ENCODE measurements at places on chromosomes 11 and 22.

- no peak for DNase-seq
These were observed 1069.6 kb downstream of the BRD1 start for GRCh38 chr22:48757985-48758561.

DNA sequence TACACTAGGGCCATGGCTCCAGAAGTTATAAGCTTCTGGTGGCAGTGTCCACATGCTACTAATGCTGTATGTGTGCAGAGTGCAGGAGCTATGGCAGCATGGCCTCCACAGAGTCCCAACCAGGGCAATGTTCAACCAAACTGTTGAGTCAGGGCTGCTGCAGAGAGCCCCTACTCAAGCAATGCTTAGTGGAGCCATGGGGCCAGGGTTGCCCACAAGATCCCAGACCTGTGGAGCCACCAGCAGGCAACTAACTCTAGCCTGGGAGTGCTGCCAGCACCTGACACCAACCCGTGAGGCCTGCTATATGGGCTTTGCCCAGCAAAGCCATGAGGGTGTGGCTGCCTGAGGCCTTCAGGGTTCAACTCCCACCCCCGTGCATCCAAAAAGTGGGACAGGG lies 655.2 kb downstream of the TBC1D22A start:
- no peak for DNase-seq

- no peak for DNase-seq
These were observed 30.8 kb downstream of the FEZ1 start for GRCh38 chr11:125465255-125465654.

DNA sequence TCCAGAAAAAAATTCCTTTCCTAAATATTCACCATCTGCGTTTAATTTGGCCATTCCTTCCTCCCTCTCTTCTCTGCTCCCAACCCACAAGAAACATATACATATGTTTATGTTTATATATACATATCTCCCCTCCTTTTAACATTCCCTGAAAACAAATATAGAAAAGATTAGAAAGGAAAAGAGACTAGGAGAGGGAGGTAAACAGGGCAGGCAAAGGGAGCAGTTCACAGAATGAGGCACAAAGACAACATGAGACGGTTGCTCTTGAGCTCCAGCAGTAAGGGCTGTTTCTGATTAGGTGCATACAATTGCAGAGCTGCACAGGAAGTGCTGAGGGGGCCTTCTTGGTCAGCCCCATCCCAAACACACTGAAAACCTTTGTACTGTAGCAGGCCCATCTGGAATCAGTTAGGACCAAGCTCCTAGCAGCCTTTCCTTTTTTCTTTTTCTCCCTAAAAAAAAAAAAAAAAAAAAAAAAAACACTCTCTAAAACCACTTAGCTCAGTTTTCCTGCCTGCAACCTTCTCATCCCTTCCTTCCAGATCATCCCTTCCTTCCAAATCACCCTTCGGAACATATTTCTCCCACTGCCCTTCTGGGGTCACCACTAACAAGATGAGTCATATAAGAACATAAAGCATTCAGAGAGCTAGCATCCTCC lies 57.0 kb downstream of the RBFOX2 start:
- DNase-seq, result no peak

- no peak for DNase-seq
These were observed 96.5 kb downstream of the LUZP2 start for GRCh38 chr11:24593332-24593731.

Measured in suppressor macrophage (primary cell).